ENCODE measurements at places on chromosomes 3 and 15.

- DNase-seq = no peak
These were observed 172.6 kb downstream of the SATB1 start for GRCh38 chr3:18252578-18252977.

GRCh38 chr3:17359911-17360310, 382.5 kb downstream of the TBC1D5 start:
- DNase-seq = no peak

DNA sequence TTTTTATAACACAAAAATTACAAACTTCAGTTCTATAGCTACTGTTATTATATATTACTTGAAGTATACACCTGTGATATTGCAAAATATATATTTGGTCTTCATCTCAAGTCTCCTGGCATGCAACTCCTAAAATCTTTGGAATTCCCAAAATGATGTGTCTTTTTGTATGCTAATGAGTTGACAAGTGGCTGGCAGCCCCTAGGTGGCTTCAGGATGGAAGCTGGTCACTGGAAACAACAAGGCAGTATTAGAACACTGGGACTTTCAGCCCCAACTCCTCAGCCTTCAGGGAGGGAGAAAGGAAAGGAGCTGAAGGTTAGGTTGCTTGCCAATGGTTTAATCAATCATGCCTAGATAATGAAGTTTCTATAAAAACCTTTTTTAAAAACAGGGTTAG, 112.0 kb downstream of the SCAPER start:
- no peak for DNase-seq

DNA sequence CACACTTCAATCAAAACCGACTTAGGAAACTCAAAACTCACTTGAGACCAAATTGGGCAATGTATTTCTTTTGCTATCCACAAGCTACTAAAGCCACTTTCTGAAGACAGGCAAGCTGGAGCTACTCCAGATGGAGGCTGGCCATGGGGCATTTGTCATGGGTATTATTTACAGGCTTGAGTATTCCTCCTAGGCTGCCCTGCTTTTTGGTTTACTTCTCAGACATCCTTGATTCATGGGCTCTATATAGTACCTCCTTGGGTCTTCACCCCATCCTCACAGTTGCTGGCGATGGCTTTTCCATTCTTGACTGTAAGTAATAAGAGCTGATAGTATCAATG, 18.6 kb upstream of the SYNM start:
- no peak for DNase-seq

GRCh38 chr3:128547368-128547987, 54.5 kb upstream of the GATA2 start:
- DNase-seq = no peak

GRCh38 chr3:108097322-108098002, 6.6 kb upstream of the CD47 start:
- no peak for DNase-seq

GRCh38 chr15:62561059-62561519, 396.0 kb upstream of the C2CD4B start:
- no peak for DNase-seq

- no peak for DNase-seq
These were observed 105.3 kb downstream of the CTNNB1 start for GRCh38 chr3:41304593-41304992.

DNA sequence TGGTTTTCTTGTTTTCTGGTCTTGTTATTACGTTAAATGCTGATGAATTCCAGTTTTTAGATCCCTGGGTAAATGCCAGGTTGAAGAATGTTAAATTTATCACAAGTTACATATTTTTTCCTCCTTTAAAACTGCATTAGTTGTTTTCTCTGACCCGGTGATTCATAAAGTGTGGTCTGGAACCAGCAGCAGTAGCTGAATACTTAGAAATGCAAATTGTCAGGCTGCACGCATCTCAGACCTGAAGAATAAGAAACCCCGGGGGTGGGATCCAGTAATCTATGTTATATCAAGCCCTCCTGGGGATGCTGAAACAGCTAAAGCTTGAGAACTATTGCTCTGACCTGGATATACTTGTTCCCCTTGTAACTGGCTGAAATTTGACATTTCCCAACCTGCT, 69.1 kb downstream of the PEX5L start:
- DNase-seq = no peak

- no peak for DNase-seq
These were observed 30.6 kb upstream of the FAM107A start for GRCh38 chr3:58607816-58608215.

DNA sequence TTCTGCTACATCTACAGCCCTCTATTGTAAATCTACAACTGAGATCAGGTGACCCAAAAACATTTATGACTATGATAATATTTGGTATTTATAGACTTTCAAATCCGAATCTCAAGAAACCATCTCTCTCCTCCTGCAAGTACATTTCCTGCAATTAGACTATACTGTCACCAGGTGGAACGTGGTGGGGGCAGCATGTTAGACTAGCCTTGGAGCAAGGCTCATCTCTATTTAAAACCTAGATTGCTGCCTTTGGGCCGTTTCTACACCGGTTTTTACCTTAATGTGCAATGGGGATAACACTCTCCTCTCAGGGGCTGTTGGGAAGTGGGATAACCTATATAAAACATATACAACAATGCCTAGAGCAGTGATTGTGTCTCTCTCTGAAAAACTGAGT, 3.8 kb upstream of the KATNBL1 start:
- DNase-seq = no peak

GRCh38 chr3:185757176-185757575, 67.7 kb downstream of the IGF2BP2 start:
- DNase-seq = no peak

DNA sequence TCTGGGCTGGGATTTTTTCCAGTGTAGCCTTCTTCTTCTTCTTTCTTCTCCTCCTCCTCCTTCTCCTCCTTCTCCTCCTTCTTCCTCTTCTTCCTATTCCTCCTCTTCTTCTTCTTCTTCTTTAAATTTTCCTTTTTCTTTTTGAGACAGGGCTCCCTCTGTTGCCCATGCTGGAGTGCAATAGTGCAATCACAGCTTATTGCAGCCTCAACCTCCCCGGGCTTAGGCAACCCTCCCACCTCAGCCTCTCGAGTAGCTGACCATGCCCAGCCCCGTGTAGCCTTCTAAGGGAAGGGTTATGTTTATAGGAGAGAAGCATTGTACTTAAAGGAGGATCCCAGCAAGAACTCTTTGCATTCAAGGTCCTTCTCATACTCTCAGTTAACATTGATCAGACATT, 24.0 kb upstream of the MYO1E start:
- no peak for DNase-seq

DNA sequence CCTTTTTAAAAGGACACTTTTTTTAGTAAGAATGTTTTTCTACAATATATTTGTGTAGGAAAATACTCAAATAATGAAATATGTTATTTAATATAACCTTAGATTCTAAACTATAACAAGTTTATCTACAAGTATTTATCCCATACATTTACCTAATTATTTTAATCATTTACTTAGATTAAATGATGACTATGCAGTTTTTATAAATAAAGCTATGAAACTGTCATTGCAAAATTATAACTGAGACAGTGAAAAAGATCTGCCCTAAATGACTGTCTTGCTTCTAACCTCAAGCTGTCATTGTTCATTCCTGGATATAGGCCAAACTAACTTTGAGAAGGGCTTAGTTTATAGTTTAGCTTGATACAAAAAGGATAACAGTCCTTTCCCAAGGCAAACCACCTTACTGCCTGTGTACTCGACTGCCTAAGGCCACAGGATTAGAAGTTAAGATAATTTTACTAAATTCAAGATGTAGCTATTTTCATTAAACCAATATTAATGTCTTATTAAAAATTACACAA, 84.1 kb downstream of the GLDN start:
- DNase-seq = no peak

DNA sequence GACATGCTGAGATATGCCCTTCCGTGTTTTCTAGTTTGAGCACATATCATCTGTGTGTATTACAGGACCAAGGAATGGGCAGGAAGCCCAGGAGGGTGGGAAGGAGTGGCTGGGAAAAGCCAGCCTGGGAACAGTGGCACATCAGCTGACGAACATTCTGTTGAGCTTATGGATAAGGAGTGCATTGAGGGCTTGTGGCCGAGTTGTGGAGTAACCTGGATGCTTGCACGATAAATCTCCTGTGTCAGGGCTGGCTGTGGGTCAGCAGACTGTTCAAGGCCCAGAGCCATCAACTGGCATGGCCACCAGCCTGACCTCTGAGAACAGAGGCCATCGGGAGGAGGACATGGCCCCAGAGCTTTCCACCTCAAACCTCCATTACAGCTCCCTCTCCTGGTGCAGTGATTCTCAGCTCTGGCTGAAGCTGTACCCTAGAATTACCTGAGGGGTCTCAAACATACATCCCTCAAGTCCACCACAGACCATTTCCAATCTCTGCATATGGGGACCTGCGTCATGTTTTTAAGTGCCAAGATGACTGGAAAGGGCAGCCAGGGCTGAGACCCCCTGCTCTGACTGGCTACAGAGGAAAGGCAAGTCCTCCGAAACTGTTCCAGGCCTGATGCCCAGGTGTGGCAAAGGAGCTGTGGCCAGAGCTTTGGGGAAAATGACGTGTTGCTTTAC, 4.8 kb upstream of the VILL start:
- DNase-seq = no peak

DNA sequence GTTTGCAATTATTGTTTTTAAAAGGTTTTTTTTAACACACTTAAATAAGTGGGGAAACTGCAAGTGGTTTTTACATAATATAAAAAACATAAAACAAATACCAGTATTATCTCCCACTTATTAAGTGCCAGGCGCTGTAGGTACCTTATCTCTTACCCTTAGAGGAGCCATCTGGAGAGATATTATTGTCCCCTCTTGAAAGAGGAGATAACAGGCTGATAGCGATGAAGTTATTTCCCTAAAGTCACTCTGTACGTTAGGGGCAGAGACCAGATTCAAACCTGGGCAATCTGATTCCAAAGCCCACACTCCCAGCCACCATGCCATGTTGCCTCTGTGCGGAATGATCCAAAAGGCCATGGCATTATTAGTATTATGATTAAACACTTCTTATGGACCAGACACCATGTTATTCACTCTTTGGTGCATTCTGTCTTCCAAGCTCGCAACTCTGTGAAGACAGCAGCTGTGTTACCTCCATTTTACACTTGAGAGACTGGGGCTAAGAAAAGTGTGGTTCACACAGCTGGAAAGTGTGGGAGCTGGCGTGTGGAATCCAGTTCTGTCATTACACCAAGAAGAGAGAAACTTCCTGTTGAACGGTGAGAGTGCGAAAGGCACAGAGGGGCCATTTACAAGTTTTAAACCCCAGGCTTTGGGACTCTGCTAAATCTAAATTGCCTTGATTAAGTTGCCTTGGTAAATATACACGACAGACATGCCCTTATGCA, 79.9 kb upstream of the MITF start:
- no peak for DNase-seq

GRCh38 chr15:68560501-68561113, 18.2 kb upstream of the CORO2B start:
- DNase-seq = no peak

- no peak for DNase-seq
These were observed 68.1 kb upstream of the FOXP1 start for GRCh38 chr3:71651625-71652024.

DNA sequence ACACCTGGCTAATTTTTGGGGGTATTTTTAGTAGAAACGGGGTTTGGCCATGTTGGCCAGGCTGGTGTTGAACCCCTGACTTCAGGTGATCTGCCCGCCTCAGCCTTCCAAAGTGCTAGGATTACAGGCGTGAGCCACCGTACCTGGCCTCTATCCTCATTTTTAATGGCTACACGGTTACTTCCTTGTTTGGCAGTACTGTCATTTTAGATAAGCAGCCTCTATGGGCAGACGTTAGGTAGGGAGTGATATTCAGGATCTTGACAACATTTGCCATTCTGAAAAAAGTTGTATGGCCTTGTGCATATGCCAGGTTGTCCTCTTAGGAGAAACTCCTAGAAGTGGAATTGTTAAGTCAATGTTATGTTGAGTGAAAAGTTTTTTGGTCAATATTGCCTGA, 141.7 kb downstream of the ITPR1 start:
- DNase-seq = no peak

DNA sequence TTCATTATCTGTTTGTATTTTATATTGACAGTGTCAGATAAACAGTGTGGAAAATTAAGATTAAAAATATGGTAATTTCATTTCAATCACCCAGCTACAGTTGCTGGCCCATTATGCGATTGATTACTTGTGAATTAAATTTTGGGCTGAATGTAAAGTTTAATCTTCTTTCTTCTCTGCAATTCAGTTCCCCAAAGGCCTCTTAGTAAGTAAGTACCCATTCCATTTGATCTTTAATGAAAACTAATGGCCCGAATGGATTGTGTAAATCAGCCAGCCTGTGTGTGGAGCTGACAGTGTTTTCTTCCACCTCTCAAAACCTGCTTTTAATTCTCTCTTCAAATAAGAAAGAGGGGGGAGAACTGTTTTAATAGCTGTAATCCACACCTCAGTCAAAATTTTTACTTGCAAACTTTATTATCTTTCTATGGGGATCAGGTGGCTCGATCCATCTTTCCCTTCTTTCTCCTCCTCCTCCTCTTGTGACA, 307.1 kb downstream of the IL20RB start:
- DNase-seq = no peak

DNA sequence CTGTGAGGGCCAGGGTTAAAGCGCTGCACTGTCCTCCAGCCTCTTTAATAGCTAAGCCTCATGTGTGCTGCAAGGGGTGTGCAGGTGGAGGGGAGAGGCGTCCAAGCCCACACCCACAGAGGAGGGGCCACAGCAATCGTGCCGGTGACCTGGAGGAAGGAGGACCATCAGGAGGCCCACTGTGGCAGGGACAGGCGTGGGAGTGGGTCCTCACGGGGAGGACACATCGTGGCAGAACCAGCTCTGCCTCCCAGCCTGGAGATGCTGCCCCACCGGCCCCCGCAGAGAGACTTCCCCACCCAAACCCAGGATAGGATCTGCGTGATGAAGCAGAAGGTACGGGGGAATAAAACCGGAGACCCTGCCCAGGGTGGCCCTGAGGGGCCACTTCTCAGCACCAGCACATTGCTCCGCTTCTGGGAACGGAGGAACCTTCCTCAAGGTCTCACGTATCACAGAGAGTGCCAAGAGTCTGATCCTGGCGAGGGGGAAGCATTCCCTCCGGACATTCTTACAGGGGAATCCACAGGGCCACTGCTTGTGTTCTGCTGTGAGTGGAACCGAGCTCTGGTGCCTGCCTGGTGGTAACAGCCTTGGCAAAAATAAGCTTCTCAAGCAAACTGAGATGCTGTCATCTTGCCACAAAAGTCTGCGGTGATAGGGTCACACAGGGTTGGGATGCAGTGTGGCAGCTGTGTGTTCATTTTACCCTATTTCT, 199.8 kb downstream of the XXYLT1 start:
- no peak for DNase-seq

DNA sequence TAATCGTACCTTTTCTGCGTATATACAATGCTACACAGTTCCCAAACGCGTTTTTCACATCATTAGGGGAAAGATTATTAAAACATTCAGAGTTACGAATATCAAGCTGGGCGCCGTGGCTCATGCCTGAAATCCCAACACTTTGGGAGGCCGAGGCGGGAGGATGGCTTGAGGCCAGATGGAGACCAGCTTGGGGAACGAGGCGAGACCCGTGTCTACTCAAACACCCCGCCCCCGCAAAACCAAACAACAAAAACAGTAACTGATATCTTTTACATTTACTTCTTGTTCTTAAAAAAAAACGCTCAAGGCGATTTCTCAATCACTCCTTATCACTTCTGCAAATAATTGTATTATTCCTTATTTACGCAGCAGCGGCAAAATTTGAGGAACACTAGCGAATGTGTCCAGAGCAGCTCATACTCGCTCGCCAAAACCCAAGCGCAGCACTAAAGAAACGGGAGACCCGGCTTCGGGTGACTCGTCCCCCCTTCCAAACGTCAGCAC, 1.2 kb downstream of the ZBTB11 start:
- DNase-seq = no peak

Measured in NCI-H2081 treated with DMSO at 0.1 percent for 48 hours (cell line).